ENCODE measurements at places on chromosomes 1 and 21.

- no peak for DNase-seq
Observed at GRCh38 chr1:147124266-147124665, 48.0 kb downstream of the PRKAB2 start.

DNA sequence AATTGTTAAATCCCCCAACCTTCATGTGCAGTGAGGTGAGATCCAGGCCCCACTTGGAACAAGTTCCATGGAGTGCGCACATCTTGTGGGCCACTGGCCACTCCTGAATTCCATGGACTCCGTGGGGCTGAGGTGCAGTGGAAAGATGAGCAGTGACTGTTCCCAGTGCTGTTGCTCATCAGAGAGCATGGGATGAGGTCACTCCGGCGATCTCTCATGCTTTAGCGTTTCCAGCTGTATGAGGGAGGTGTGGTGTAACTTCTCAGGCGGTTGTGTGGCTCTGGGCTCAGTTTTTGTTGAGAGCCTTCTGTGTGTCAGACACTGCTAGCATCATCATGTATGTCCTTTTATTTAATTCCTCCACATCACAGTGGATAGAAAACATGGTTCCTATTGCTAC, 96.2 kb downstream of the GALNT2 start:
- peak; percentile 17 for DNase-seq

GRCh38 chr1:245383396-245384330, 228.9 kb downstream of the KIF26B start:
- no peak for DNase-seq

DNA sequence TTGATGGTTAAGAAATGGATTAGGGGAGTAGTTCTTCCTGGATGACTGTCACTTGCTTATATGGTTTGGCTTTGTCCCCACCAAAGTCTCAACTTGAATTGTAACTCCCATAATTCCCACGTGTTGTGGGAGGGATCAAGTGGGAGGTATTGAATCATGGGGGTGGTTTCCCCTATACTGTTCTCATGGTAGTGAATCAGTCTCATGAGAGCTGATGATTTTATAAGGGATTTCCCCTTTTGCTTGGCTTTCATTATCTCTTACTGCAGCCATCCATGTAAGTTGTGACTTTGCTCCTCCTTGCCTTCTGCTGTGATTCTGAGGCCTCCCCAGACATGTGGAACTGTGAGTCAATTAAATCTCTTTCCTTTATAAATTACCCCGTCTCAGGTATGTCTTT, 1621.1 kb downstream of the MRPL39 start:
- DNase-seq = no peak

- DNase-seq = no peak
Observed at GRCh38 chr1:160061369-160062229, 8.4 kb downstream of the KCNJ10 start.

- DNase-seq = no peak
Observed at GRCh38 chr1:114755006-114755931, 2.5 kb downstream of the CSDE1 start.

- peak; percentile 85 for DNase-seq
Observed at GRCh38 chr1:210446479-210446878, 117.8 kb downstream of the HHAT start.

- DNase-seq = no peak
Observed at GRCh38 chr1:86748622-86749373, 44.4 kb downstream of the SH3GLB1 start.

- no peak for DNase-seq
Observed at GRCh38 chr21:37061926-37062592, 10.8 kb downstream of the PIGP start.

- DNase-seq = no peak
Observed at GRCh38 chr1:5623399-5623798, 368.8 kb downstream of the NPHP4 start.

DNA sequence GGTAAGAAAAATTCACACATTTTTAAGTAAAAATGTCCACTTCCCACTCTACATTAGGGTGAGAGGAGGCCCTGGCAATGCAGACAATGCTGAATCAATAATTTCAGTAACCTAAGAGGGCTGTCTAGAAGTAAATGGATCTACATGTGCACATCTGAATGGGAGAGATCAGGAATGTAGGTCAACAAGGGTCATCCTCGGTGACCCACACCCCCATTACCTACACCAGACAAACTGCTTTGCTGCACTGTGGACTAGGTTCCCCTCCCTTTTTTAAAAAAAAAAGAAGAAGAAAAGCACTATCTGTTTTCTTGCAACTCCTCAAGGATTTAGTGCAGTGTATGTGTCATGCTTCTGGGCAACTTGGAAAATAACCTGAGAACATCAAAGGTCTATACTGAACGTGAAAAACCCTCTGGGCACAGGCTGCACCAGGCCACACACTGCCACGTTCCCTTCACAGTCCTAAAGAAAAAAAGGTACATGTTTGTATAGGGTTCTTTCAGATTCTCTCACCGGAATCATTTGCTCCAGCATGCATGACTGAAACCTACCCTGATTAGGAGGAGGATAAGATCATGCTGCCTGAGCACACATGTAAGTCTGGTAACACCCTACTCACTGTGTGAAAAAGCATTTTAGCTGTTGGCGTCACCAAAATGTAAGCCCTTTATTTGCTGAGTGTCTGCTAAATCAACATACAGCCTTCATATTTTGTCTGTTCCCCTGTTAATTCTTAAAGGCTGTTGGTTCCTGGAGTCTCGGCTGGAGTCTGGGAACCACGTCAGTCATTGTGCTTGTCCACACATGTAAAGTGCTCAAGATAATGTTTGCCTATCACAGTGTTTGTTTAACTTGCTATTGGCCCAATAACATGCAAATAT, 341.0 kb downstream of the SMYD3 start:
- no peak for DNase-seq

DNA sequence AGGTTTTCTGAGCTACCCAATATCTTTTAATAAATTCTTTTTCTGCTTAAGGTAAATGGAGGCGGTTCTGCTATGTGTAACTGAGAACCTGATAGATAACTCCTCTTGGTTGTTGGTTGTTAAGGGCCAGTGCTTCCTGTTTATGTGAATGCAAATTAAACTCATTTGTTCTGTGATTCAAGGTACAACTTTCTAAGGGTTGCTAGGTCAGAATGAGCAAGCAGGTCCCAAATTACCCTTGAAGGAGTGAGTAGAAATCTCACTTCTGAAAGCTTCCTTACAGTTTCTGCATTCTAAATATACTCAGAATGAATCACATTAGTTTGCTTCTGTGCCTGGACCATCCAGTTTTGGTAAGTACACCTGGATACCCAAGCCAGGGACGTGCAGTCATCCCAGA, 15.5 kb upstream of the FAM78B start:
- DNase-seq = no peak

GRCh38 chr1:56135864-56136147, 443.6 kb downstream of the PLPP3 start:
- DNase-seq = no peak

- DNase-seq = no peak
Observed at GRCh38 chr1:36492491-36492890, 9.8 kb upstream of the CSF3R start.

GRCh38 chr1:174606471-174606870, 158.7 kb downstream of the GPR52 start:
- no peak for DNase-seq

DNA sequence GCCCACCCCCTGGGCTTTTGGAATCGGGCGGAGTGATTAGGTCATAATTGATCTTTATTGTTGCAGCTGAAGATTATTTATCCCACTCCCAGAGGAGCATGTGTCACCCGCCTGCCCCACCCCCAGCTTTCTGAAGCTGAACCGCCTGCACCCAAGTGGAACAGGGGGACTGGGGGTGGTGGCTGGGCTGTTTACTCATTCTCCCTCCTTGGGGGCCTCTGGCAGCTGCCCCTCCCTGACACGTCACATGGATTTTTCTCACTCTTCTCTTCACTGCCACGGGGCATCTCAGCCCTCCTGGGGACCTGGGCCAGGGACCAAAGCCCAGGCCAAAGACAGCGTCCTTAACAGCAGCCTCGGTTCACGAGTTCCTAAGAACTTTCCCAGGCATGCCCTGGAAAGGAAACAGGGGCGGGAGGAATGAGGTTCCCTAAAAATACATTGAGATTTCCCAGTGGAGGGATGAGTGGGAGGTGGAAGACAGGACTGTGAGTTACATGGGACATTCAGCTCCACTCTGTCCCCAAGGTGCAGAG, 31.6 kb upstream of the SOX13 start:
- no peak for DNase-seq

- DNase-seq = no peak
Observed at GRCh38 chr1:158145173-158145719, 35.4 kb upstream of the CD1D start.

DNA sequence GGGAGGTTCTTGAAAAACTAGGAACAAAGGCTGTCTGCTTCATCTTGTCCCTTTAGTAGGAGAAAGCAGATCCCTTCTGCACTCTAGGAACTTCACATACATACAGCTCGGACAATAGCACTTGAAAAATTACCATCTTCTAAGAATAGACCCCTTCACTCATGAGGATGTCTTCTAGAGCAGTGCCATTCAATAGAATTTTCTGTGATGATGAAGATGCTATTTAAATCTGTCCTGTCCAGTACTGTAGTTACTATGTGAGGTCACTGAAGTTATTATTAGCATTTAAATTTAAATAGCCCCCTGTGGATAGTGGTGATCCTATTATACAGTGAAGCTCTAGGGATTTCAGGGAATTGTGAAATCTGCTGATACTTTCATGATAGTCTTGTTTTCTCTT, 46.4 kb upstream of the RAB3GAP2 start:
- DNase-seq = no peak

DNA sequence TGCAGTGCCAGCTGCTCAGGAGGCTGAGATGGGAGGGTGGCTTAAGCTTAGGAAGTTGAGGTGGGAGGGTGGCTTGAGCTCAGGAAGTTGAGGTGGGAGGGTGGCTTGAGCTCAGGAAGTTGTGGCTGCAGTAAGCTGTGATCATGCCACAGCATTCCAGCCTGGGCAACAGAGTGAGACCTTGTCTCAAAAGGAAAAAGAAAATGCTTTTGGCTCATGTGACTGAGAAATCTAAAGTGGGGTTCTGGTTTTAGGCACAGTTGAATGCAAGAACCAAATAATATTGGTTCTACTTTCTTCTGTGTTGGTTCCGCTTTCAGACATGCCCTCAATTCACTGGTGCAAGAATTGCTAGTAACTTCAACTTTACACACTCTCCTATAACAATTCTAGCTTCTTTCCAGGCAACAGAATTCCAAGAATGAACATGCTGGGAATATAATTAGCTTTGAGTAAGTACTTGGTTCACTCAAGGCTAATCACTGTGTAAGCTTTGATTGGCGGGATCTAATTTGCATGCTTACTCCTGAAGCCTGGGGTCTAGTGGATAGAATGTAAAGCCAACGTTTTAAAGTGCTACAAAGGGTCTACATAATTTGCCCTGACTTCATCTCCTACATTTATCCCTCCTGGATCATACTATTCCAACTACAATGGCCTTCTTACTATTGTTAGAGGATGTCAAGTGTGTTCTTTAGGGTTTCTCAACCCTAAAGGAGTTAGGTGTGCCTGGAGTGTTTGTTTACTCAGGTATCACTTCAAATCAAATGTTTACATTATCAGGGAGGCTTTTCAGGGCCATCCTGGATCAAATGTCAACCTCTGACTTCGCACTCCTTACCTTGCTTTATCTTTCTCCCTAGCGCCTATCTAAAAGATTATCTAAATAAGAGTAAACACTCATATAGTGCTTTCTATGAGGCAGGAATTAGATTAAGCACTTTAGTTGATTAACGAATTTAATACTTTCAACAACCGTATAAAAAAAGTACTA, 115.1 kb downstream of the SLC16A1 start:
- no peak for DNase-seq

GRCh38 chr21:27550287-27550686, 583.4 kb upstream of the ADAMTS5 start:
- DNase-seq = no peak

DNA sequence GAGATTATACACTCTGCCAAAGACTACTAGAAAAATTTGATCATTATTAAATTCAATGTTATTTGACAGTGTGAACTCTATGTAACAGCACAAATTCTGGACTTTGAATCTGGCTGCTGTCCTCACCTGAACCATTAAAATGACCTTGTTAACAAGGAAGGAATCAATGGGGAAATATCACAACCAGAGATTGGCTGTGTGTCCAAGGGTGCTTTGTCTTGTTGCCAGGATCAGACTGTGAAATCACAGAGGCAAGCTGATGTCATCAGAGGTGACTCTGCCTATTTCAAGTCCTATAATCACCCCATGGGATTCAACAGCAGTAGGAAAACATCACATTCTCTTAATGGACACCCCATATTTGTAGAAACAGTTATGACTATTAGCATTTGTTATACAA, 46.8 kb downstream of the ADAMTS5 start:
- no peak for DNase-seq

DNA sequence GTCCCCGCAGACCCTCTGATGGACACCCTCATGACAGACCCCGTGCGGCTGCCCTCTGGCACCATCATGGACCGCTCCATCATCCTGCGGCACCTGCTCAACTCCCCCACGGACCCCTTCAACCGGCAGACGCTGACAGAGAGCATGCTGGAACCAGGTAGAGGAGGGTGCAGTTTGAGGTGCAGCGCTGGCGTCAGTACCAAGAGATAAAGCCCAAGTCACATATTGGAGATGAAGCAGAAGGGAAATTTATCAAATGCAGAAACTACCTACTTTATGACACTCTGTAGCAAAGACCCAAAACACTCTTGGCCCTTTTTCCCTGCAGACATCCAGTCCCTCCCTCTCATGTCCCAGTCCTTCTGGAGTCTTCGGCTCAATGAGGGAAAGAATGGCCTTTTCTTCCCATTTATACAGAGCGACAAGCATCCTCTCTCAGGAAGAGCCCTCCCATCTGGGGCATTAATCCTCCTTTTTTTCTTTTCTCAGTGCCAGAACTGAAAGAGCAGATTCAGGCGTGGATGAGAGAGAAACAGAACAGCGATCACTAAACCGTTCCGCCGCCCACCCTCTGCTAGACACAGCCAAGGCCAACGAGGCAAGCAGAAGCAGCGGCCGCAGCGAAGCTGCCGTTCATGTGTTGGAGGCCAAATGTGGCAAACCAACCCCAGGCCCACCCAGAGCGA, 30.8 kb upstream of the KIF1B start:
- DNase-seq = no peak

DNA sequence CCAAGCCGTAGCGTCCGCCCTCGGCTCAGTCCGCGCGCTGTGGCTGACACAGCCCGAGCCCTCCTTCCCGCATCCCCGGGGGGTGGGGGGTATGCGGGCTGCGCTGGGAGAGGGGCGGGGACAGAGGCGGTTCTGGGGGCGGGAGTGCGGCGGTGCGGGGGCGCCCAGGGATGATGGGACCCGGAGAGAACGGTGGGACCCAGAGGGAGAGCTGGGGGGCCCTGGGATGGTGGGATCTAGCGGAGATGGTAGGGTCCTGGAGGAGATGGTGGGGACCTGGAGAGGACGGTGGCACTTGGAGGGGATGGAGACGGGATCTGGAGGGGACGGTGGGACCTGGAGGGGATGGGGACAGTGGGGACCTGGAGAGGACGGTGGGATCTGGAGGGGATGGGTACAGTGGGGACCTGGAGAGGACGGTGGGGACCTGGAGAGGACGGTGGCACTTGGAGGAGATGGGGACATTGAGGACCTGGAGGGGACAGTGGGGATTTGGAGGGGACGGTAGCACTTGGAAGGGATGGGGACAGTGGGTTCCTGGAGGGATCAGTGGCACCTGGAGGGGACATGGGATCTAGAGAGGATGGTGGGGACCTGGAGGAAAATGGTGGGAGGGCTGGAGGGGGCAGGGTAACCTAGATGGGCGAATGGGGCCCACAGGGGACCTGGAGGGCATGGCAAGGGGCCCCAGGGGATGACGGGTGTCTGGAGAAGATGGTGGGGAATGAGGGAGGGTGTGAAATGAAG, 477 bp downstream of the SNAP47 start:
- DNase-seq = peak; percentile 62

GRCh38 chr1:167483790-167484189, 34.5 kb downstream of the CD247 start:
- DNase-seq = peak; percentile 62

- DNase-seq = no peak
Observed at GRCh38 chr1:90341516-90341915, 346.6 kb downstream of the ZNF326 start.

All from activated CD8-positive, alpha-beta memory T cell treated with anti-CD3 and anti-CD28 coated beads for 24 hours (primary cell).